Pancreas (tissue), 10 donors: ENCODE measurements at places on chromosomes 12 and 14. TPM values are rescaled to one million over a fixed set of nuclear protein-coding genes. Genes with fewer than 3 reads are reported as not detected.

KRT2 gene
- total RNA-seq, result not detected

PTGER2 gene
- total RNA-seq, result 0.38 TPM

INHBE gene
- not detected for total RNA-seq

ERBB3 gene
- total RNA-seq, result 50.5 TPM

CISTR gene
- not detected for total RNA-seq

TPI1 gene
- 211 TPM for total RNA-seq

BBOF1 gene
- 1.0 TPM for total RNA-seq

GALNT8 gene
- 0.28 TPM for total RNA-seq

SMAGP gene
- 6.4 TPM for total RNA-seq

LTBP2 gene
- total RNA-seq, result 5.6 TPM

PLXNC1 gene
- total RNA-seq, result 0.92 TPM

KRT86 gene
- total RNA-seq, result 0.60 TPM

P2RX2 gene
- total RNA-seq, result 0.08 TPM

NANOG gene
- total RNA-seq, result 0.09 TPM

NGB gene
- 0.24 TPM for total RNA-seq

ART4 gene
- total RNA-seq, result 1.8 TPM

TAS2R9 gene
- total RNA-seq, result not detected

POTEM gene
- total RNA-seq, result not detected

DPPA3 gene
- not detected for total RNA-seq
